ENCODE measurements at places on chromosomes 1 and 21.
A peak's percentile ranks its signal among the peaks of the same experiment; 100 is the strongest.

DNA sequence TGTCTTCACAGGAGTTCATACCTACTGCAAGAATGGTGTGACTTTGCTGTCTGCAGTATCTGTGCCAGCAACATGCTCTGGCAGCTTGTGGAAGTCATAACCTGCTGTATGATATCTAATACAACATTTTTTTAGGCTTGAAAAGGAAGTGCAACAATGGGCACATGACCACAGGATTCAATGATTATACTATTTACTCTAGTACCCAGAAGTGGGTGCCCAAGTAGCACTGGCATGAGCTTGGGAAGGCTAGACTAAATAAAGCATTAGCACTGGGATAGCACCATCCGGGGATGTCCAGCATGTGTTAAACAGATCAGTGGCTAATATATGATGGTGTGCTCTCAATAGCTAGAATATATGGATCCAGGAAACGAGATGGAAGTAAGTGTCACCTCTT, 98.6 kb upstream of the PDE4B start:
- no peak for DNase-seq

GRCh38 chr1:100585786-100586185, 47.8 kb downstream of the GPR88 start:
- no peak for DNase-seq

- DNase-seq: no peak
Observed at GRCh38 chr21:17921579-17922530, 102.7 kb upstream of the C21orf91 start.

GRCh38 chr1:232130815-232131480, 499.0 kb downstream of the SIPA1L2 start:
- DNase-seq: no peak

GRCh38 chr1:15543589-15544568, 17.2 kb downstream of the DNAJC16 start:
- no peak for DNase-seq

- DNase-seq: no peak
Observed at GRCh38 chr1:178609015-178609414, 96.1 kb downstream of the TEX35 start.

DNA sequence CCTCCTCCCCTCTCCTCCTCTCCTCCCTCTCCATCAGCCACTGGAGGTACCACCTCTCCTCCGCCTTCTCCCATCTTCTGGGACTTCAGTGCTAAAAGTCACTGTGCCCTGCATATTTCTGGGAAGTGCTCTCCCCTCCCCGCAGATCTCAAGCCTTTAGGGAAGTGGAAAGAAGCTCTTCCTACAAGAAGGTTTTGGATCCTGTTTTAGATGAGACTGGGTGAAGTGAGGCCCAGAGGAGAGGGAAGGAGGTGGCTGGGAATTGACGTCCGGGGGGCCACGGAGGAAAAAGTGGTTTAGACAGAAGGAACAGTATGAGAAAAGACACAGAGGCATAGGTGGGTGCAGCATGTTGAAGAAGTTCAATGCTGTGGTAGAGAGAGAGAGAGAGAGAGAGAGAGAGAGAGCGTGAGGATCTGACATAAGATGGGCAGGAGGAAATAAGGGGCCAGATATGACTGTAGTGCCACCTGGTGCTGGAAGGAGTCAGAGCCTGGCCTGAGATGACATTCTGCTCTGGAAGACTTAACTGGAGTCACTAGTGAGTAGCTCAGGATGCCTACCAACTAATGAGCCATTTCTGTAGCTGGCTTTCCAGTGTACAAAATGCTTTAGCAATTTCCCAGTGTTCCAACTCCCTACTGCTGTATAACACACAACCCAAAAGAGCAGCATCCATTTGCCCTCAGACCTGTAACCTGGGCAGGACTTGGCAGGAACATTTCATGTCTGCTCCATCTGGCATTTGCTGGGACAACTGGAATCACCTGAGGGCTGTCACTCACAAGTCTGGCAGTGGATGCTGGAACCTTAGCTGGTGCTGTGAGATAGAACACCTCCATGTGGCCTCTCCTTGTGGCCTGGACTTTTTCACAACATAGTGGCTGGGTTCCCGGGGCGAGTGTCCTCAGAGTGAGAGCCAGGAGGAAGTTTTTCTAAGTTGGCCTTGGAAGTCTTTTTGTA, 16.6 kb upstream of the ZSCAN20 start:
- peak; percentile 61 for DNase-seq

- DNase-seq: no peak
Observed at GRCh38 chr1:39609618-39610331, 29.7 kb downstream of the HEYL start.

GRCh38 chr1:158396646-158397045, 2.6 kb downstream of the OR10T2 start:
- DNase-seq: no peak

GRCh38 chr1:174160603-174161002, 1.3 kb downstream of the RABGAP1L start:
- no peak for DNase-seq

DNA sequence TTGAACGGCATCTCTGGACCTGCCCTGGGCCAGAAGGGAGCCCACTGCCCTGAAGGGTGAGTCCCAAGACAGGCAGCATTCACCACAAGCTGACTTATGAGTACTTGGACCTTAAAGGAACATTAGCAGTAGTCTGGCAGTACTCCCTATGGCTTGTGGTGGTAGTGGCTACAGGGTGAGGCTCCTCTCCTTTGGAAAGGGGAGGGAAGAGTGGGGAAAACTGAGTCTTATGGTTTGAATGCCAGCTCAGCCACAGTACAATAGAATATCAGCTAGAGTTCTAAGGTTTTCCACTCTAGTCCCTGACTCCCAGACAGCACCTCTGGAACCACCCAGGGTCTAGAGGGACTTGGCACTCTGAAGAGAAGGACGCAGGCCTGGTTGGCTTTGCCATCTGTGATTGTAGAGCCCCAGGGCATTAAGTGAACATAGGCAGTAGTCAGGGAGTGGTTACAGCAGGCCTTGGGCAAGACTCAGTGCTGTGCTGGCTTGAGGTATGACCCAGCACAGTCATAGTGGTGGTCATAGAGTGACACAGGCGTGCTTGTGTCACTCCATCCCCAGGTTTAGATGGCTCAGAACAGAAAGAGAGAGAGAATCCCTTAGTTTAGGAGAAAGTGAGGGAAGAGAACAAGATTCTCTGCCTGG, 31.0 kb downstream of the CD53 start:
- no peak for DNase-seq

- no peak for DNase-seq
Observed at GRCh38 chr1:159144571-159144970, 26.8 kb upstream of the CADM3 start.

DNA sequence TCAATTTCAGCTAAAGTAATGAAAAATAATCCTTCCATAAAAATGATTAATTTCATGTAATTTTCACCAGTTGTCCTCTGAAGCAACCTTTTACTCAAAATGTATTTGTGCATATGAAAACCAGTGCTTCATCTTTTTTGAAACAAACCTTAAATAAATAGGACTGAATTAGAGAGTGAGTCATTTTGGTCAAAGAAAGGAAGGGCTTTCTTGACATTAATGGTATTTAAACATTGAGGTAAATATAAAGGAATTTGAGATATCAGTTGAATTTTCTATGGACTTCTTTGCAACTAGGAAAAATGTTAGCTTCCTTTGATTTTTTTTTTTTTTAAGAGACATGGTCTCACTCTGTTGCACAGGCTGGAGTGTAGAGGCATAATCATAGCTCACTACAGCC, 38.7 kb downstream of the SNX7 start:
- no peak for DNase-seq

DNA sequence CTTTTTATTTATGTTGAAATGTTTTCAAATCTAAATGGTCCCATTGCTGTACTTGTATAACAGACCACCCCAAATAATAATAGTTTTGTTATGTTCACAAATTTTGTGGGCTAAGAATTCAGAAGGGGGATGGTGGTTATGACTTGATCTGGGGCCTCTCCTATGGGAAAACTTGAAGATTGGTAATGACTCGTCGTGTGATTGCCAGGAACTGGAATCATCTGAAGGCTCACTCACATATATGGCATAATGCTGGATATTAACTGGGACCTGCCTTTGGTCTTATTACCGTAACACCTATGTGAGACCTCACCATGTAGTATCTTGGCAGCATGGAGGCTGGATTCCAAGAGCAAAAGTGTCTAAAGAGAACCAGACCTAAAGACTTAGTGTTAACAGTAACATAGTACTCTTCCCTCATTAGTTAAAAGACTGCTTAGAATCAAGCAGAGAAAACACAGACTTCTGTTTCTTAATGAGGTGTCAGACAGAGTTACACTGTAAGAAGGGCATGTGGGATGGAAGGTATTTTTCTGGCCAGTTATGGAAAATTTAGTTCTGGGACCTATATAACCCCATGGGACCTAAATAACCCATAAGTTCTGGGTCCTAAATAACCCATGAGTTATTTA, 11.9 kb downstream of the LYPLAL1 start:
- DNase-seq: no peak

GRCh38 chr1:157202331-157202730, 64.1 kb upstream of the ETV3 start:
- DNase-seq: no peak

GRCh38 chr1:161805399-161806197, 39.5 kb downstream of the ATF6 start:
- DNase-seq: no peak

- no peak for DNase-seq
Observed at GRCh38 chr21:37627561-37627960, 261.0 kb downstream of the DYRK1A start.

DNA sequence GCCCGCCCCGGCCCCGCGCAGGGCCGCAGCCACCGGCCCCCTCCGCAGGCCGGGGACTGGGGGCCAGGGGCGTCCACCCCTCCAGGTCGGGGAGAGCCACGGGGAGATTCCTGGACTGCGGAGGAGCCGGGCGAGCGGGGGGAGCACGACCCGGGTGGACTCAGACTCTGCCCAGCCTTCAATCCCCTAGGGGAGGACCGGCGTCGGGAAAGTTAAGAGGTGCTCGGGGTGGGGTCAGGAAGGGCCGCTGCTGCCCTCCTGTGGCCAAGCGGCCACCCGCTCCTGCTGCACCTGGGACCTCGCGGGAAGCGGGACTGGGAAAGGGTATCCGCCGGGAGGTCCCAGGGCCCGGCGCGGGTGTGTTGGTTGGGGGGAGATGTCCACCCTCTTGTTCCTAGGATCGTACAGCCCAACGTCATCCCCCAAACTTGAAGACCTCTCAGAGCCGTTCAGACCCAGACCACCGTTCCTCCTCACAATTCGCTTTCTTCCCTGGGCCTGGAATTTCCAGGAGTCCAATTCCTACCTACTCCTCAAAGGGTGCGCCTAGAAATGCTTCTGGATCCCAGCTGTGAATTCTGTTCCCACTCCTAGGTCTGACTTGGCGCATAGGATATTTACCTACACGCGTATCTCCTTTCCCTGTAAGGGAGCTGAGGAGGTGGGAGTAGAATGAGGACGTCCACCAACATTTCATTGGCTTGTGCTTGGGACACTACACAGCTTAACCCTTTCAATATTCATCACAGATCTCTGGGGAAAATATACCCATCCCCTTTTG, 484 bp upstream of the RHOC start:
- DNase-seq: peak; percentile 66

DNA sequence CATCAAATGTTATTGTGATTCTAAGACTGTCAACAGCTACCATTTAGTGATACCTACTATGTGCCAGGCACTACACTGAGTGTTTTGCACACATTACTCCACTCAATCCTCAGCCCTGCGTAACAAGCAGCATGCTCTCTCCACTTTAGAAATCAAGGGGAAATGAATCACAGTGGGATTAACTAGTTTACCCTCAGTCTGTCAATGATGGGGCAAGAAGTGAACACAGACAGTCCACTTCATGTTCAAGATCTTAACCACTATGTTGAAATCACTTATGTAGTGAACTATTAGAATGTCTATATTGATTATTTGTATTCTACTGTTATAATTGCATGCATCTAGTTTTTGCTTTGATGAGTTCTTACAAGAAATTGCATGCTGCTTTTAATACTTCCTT, 165.3 kb downstream of the LTN1 start:
- DNase-seq: no peak

GRCh38 chr21:37159949-37160348, 86.9 kb downstream of the TTC3 start:
- DNase-seq: no peak

GRCh38 chr1:91651243-91651642, 150.6 kb downstream of the CDC7 start:
- no peak for DNase-seq

DNA sequence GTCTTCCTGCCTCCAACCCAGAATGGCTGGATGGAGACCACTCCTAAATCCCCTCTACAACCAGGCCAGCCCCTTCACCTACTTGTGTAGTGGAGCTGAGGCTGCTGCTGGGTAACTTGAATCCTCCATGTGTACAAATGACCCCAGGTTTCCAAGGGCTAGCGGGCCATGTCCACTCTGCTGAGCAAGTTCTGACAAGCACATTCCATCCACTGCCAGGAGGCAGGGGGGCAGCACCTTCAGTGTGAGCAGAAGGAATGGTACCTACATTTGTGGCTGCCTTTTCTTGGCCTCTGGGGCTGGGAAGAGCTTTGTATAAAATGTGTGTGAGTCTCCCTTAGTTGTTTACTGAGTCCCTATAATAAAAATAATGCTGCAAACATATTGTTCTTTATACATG, 14.5 kb downstream of the KIAA0040 start:
- no peak for DNase-seq

GRCh38 chr1:9331558-9332346, 39.1 kb downstream of the SPSB1 start:
- no peak for DNase-seq

- DNase-seq: no peak
Observed at GRCh38 chr1:234913771-234914170, 214.9 kb downstream of the TOMM20 start.

DNA sequence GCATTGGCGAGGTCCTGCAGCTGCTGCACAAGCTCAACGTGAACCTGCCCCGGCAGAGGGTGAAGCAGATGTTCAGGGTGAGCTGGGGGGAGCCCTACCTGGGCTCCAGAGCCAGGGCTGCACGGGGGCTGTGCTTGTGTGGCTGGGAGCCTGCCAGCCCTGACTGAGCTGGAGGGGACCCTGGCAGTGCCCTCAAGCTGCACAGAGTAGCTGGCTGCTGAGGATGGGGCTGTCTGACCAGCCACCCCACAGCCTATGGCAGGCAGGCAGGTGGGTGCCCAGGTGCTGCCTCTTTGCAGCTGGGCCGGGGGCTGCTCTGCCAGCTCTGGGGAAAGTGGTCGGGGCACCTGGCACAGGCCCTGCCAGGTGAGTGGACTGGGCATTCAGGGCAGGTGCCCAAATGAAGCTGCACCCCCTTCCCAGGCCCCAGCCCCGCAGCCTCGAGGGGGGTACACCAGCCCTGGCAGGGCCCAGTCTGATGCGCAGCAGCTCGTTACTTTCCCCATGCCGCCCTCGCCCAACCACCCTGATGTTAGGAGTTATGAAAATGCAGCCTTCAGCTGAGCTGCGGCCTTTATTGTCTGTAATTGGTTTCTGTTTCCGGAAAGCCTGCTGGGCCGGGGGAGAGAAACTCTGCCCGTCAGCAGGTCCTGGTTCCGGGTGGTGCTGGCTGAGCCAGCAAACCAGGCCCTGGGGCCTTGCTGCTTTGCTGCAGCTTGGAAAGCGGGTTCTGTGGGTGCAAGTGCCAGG, 4.3 kb downstream of the PLCH2 start:
- peak; percentile 33 for DNase-seq

DNA sequence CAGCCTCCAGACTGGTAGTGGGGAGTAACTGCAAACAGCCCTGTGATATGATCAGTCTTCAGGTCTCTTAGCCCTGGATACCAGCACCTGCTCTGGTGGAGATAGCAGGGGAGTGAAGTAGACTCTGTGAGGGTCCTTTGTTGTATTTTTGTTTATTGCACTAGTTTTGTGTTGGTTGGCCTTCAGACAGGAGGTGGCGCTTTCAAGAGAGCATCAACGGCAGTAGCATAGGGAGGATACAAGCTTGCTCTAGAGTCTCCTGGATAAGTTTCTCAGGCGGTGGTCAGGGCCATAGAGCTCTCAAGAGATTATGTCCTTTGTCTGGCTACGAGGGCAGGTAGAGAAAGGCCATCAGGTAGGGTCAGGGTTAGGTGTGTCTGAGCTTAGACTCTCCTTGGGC, 116.4 kb downstream of the USH2A start:
- no peak for DNase-seq

All from NCI-H2081 (cell line).